ENCODE measurements at places on chromosomes 7 and 10.

GRCh38 chr7:128166603-128167041 lies 74.5 kb upstream of the LEP start:
- no peak for DNase-seq

DNA sequence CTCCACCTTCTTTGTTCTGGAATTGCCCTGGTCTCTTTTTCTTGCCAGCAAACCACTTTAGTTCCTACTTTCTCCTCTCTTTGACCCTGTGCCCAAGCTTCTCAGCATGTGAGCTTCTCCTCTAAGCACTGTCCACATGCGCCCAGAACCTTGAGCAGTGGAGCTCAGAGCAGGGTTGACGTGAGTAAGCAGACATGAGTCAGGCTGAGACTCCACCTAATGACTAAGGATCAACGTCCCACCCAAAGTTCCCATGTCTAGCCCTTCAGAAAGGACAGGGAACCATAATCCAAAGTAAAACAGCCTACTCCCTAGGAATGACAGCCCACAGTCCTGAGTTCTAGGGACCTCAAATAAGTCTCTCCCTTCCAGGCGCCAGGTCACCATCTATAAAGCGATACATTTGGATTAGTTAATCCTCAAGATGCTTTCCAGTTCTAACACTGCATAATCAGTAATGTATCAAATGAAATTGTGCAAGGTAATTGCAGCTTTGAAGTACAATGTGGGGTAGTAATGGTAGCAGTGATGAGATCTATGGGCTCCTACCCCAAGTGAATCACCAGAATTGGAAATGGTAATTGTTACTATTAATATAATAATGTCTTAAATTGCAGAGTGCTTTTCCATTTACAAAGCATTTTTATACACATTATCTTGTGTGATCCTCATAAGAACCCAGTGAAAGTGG lies 44.5 kb downstream of the KCNMA1 start:
- DNase-seq = no peak

DNA sequence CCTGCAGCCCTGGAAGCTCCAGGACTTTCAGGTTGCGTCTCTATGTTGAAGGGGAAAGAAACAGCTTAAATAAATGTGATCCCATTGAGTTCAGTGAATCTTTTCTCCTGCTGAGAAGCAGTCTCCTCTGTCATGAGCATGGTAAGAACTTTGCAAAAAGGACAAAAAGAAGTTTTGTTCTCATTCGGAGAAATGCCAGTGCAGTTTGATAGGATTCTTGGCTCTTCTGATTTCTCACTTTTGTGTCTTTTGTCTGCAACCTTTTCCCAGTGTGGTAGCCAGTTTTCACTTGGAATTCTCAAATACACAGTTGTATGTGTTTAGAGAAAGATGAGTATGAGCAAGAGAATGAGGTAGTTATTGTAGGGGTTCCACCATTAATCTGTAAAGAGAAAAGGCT lies 64.3 kb downstream of the AP3M1 start:
- no peak for DNase-seq

GRCh38 chr10:118812393-118812740 lies 57.6 kb upstream of the CACUL1 start:
- DNase-seq = no peak

GRCh38 chr7:24911213-24911603 lies 68.8 kb downstream of the OSBPL3 start:
- DNase-seq = no peak

DNA sequence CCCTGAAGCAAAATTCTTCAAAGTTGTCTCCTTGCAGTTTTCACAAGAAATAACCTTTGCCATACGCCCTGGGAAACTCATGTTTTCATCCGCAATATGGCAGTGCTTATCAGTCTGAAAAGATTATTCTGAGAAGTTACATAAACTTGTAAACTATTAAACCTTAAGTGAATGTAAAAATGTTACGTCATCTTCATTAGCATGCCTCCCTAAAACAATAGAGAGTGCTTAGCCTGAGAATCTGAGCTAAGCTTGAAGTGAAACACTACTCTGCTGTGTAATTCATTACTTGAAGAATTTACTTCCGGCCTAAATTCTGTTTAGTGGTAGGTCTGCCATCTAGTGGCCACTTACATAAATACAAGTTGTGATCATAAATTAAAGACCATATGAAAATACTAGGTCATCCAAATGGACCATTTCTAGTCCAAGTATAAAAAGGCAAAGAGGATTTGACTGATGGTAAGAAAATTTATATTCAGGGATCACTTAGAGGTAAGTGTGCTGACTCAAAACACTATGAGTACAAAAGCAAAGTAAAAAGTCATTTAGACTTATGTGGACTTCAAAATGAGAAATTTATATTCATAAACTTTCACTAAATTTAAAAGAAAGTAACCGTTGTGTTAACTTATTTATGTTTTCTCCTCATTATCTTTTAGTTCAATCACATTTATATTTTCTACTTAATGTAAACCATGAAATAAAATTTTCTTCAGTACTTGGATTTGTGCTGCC lies 745.1 kb upstream of the LRRTM3 start:
- DNase-seq = no peak

DNA sequence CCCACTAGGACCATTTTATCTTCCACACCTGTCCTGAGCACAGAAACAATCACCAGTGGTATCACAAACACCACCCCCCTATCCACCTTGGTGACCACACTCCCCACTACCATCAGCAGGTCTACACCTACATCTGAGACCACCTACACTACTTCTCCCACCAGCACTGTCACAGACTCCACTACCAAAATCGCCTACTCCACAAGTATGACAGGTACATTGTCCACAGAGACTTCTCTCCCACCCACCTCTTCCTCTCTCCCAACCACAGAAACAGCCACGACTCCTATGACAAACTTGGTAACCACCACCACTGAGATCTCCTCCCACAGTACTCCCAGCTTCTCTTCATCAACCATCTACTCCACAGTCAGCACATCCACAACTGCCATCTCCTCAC lies 3.3 kb downstream of the MUC3A start:
- no peak for DNase-seq

GRCh38 chr10:10996966-10997620 lies 20.6 kb upstream of the CELF2 start:
- DNase-seq = no peak

GRCh38 chr10:44925224-44925623 lies 14.1 kb downstream of the TMEM72 start:
- no peak for DNase-seq

DNA sequence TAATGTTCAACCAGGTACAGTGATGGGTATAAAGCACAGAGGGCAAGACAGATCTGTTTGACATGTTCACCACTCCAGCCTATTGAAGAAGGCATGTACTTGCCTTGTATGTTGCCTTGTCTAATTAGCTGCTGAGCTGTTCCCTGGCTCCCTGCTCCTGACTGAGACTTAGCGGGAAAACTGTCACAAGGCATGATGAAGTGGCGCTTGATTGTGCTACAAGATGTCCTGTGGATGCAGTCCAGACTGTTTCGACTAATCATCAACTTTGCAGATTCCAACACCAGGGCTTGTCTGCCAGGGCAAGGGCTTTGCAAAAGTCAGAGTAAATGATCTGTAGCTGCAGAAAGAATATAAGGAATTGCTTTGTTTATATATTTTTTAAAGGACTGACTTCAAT lies 136.2 kb upstream of the NRBF2 start:
- DNase-seq = no peak
